Activated CD4-positive, alpha-beta T cell treated with anti-CD3 and anti-CD28 coated beads, Interleukin-2, Interleukin-4, amounts not matched to agents 100 ng/mL and 50 ng/mL, durations not matched to agents 16 hours and 8 hours (primary cell): ENCODE measurements at places on chromosomes 2 and 18.

- no peak for DNase-seq
These were observed 53.5 kb downstream of the ATP8B1 start for GRCh38 chr18:57749604-57749970.

- DNase-seq: no peak
These were observed 80.9 kb upstream of the GALNT5 start for GRCh38 chr2:157176602-157177001.

DNA sequence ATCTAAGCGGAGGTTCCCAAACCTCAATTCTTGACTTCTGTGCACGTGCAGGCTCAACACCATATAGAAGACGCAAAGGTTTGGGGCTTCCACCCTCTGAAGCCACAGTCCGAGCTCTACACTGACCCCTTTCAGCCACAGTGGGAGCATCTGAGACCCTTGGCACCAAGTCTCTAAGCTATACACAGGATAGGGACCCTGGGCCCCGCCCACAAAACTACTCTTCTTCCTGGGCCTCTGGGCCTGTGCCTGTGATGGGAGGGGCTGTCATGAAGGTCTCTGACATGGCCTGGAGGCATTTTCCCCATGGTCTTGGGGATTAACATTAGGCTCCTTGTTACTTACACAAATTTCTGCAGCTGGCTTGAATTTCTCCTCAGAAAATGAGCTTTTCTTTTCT is 1374.1 kb upstream of the NXPH2 start:
- no peak for DNase-seq

DNA sequence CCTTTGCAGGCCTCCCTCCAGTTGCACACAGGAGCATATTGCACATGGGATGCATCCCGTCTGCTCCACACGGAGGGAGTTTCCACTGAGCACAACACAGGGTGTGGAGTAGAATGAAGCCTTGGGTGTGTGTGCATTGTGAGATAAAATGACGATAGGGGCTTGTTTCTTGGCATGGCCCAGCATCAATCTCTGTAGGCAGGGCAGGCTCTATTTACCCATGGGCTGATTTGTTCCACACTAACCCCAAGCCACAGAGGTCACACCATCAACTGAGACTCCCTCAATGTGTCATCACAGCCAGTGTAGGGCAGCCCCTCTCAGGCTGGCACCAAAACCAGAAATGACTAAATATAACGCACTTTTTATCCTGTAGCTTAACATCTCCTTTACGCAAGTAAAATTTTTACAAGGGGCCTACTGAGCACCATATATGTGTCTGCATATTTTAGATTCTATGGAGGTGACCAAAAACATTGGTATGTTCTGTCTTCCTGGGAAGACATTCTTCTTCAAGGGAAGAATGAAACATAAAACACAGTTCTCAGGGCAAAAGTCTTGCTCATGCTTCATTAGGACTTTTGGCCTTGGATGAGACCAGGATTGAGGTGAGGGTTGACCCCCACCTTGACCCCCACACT is 2.7 kb upstream of the GKN1 start:
- DNase-seq: peak; percentile 14

DNA sequence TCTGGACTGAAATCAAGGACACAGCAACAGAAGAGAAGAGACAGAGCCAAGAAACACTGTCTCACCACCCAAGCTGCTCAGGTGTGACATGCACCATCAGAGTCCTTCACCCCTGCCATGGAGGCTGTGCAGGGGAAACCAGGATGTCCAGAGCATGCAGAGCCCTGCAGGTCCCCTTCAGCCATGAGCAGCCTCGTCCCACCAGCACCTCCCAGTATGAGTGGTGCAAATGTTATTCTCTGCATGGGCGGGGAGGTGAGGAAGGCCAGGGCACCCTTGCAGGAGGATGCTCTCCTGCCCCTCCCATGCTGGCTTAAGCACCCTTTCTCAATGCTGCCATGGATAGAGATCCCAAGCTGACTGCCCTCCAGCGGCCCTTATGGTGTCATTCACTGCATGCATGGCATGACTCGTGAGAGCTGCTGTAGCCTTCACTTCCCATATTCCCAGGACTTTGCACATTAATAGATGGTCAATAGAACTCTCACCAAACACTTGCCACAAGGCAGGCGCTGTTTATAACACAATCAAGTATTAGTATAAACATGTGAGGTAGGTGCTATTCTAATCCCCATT is 171.0 kb downstream of the ANAPC1 start:
- DNase-seq: no peak

DNA sequence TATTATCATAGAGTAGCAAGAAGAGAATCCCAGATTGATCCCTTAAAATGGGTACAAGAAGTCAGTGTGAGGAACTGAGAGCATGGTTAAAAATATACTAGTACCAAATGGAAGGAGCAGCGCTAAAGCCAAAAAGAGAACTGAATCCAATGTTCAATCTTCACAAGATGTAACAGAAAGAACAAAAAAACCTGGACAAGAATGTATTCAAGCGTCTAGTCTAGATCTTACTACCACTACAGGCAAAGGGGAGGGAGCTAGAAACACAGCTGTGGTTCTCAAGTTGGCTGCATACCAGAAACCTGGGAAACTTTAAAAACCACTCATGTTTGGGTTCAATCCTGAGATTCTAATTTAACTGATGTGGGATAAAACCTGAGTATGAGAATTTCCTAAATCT is 57.5 kb downstream of the PIAS2 start:
- DNase-seq: no peak

- DNase-seq: no peak
These were observed 625.2 kb downstream of the CPS1 start for GRCh38 chr2:211181626-211182025.

DNA sequence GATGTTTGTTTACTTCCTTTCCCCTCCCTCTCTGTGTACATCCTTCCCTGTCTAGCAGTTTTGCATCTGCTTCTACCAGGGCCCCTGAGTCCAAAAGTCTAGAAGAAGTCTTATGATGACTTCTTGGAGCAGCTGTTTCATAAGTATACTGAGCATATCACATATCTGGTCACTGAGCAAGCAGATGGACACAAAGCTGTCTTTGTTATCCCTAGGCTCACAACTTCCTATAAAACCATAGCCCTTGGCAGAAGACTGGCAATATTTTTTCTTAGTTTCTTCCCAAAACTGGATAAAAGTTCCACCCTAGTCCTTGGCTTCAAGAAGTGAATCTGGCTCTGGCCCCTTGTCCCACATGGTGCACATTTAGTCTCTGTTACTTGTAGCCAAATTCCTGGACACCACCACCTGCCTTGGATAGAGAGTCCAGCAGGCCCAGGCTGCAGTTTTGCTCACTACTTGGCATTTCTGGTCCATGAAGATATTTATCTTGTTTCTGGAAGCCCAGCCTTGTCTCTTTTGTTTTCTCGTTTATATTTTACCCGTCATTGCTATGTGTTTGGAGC is 22.5 kb downstream of the THOC1 start:
- DNase-seq: no peak

- no peak for DNase-seq
These were observed 29.3 kb upstream of the NFATC1 start for GRCh38 chr18:79366177-79367094.

- no peak for DNase-seq
These were observed 36.5 kb downstream of the COLEC12 start for GRCh38 chr18:463827-464541.

DNA sequence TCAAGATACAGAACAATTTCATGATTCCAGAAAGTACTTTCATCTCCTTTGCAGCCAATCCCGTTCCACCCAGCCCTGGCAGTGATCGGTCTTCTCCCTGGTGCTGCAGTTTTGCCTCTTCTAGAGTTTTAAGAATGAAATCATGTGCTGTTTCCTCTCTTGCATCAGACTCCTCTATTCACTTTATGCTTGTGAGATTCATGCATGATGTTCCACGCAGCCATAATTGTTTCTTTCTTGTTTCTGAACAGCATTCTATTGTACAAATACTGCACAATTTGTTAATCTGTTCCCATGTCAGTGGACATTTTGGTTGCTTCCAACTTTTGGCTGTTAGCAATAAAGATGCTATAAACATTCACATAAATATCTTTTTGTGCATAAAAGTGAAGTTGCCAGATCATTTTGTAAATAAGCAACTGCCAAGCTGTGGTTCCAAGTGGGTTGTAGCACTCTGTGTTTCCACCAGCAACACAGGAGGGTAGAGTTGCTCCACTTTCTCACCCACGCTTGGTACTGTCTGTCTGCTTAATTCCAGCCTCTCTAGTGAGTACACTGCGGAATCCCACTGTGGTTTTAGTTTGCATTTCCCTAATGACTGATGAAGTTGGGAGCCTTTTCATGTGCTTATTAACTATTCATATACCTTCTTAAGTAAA is 104.5 kb downstream of the TWIST2 start:
- no peak for DNase-seq

- DNase-seq: no peak
These were observed 36.7 kb downstream of the FAM117B start for GRCh38 chr2:202671317-202672035.

DNA sequence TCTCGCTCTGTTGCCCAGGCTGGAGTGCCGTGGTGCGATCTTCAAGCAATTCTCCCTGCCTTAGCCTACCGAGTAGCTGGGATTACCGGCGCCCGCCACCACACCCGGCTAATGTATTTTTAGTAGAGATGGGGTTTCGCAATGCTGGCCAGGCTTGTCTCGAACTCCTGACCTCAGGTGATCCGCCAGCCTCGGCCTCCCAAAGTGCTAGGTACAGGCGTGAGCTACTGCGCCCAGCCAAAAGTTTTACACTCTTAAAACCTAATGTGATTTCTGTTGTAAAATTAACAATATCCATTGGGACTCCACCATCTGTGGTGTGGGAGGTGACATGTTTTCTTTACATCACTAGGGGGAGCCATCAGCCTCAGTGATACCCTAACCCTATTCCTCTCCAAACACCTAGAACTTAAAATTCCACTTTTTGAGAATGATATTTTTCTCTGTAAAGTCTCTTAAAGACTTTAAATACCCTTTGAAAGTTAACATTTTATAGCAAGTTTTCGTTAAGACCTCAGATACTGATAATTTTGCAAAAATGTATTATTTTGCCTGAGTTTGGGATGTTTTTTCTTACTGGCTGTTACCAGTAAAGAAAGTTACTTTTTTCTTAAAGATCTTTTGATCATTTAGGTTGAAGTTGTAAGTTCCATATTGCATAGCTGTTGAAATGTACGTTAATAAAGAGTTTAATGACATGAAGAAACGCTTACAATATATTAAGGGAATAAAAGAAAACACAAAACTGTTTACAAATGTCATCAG is 11.6 kb upstream of the EIF2AK2 start:
- DNase-seq: peak; percentile 54

- no peak for DNase-seq
These were observed 79.3 kb downstream of the ADCYAP1 start for GRCh38 chr18:984004-984403.

- DNase-seq: no peak
These were observed 54.5 kb upstream of the SPP2 start for GRCh38 chr2:233996000-233996399.

- no peak for DNase-seq
These were observed 585.9 kb downstream of the IRS1 start for GRCh38 chr2:226213717-226214116.

- DNase-seq: no peak
These were observed 462.6 kb upstream of the SOX11 start for GRCh38 chr2:5229574-5229973.

DNA sequence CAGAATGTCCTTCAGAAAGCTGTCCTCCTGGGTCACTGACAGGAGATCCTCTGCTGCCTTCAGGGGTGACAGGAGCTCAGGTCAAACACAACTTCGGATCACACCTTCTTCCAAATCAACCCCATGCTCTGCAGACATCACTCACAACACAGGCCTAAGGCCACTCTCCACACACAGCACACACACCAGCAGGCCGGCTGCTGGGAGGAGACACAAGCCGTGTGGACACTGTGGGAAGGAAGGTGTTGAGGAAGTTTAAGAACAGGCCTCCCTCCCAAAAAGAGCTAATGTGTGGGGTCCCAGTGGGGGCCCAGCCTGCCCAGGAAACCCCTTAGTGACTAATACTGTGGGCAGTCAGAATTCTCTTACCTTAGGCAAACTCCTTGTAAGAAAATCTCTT is 290.3 kb upstream of the ID2 start:
- no peak for DNase-seq

GRCh38 chr18:39624961-39625360 is 2059.4 kb upstream of the CELF4 start:
- no peak for DNase-seq

DNA sequence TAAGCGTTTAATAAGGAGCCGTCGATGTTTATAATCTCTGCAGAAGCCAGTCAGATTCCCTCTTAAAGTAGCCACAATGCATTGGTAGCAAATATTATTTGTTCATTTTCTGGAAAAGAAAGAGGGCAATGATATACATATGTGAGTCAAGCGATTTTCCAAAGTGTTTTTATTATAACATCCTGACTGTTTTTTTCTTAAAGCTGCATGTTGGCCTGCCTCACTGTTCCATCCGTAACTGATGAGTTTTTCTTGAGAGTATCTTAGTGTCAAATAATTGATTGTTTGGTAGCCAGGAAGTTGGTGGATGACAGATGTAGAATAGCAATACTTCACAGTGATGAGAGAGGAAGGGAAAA is 3.7 kb downstream of the TSHZ1 start:
- no peak for DNase-seq

GRCh38 chr2:140489193-140489592 is 1641.6 kb downstream of the LRP1B start:
- DNase-seq: no peak

- no peak for DNase-seq
These were observed 148.3 kb upstream of the KLHL14 start for GRCh38 chr18:32920796-32921787.

GRCh38 chr2:175599966-175600831 is 401.9 kb downstream of the LNPK start:
- DNase-seq: no peak

DNA sequence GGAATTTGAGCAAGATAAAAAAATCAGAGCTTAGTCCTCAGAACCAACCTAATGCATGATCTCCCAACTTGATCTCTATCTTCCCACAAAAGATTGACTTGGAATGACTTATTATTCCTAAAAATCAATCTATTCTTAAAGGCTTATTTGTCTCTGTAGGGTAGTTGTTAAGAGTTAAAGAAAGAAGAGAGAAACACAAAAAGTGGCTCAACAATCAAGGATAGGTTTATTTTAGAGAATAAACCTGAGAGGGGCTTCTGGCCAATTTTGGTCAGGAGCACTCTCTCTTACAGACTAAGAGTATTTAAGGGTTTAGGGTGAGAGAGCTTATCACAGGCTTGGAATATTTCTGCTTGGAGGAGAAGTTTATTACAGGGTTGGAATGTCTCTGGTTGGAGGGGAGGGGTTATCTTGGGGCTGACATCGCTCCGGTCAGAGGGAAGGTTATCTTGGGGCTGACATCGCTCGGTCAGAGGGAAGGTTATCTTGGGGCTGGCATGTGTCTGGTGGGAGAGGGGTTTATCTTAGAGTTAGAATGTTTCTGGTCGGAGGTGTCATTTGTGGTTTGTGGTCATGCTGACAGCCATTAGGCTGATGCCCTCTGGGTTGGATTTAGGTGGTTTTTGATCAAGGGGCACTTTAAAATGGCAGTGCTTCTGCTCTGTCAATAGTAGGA is 2.4 kb upstream of the MFF start:
- no peak for DNase-seq

GRCh38 chr2:227450926-227451654 is 20.9 kb upstream of the AGFG1 start:
- DNase-seq: no peak

- DNase-seq: no peak
These were observed 16.3 kb downstream of the RDH14 start for GRCh38 chr2:18544171-18544570.

GRCh38 chr2:75309596-75310463 is 110.5 kb upstream of the TACR1 start:
- DNase-seq: no peak
